ENCODE measurements at places on chromosomes 13 and 19.

DNA sequence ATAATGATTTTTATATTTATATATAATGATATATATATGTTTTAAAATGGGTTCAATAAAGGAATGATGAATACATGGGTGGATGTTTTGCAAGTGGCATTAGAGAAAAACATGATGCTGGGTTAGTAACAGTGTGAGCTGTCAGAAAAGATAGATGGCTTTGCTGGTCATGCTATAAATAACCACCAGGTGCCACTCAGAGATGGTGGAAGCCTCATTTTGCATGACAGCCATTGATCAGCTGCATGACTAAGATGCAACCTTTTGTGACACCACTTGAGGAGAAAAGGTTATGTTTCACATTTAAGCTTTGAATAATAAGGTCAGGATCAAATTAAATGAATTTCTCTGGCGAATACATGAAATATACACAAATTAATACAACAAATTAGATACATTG, 737.7 kb downstream of the PCDH9 start:
- no peak for DNase-seq

DNA sequence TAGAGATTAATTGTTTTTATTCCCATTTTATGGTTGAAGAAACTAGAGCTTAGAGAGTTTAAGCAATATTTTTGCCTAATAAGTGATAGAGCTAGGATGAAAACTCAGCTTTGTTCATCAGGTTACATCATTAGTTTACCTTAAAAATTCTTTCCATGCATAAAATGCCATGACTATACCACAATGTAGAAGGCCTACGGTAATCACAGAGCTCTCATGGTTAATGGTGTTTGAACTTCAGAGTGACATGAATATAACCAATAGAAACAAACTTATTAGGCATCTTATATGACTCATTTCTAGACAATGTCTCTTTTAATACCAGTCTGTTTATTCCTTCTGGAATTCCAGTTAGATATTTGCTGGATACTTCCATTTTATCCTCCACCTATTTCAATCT, 78.5 kb downstream of the FGF9 start:
- no peak for DNase-seq

GRCh38 chr19:14432791-14433553, at the start of gene PKN1:
TSS of gene PKN1 (plus strand) at chr19:14433306. CDS start at chr19:14433522, 216 bp downstream.
- no peak for DNase-seq

DNA sequence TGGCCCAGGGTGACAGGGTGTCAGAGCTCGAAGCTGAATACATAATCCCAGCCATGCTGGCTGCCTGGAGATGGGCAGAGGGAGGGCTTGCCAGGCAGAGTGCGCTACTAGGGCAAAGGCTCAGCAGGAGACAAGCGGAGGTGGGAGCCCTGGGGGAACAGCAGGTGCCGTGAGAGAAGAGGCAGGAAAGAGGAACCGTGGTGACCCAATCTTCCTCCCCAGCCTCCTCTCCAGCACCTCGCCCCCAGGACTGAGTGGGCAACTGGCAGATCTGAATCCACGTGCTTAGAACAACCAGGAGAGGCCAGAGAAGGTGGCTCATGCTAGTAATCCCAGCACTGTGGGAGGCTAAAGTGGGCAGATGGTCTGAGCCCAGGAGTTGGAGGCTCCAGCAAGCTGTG, 11.0 kb upstream of the CCL25 start:
- DNase-seq: no peak

GRCh38 chr19:42068756-42069571, 1.0 kb downstream of the GRIK5 start:
- DNase-seq: no peak

DNA sequence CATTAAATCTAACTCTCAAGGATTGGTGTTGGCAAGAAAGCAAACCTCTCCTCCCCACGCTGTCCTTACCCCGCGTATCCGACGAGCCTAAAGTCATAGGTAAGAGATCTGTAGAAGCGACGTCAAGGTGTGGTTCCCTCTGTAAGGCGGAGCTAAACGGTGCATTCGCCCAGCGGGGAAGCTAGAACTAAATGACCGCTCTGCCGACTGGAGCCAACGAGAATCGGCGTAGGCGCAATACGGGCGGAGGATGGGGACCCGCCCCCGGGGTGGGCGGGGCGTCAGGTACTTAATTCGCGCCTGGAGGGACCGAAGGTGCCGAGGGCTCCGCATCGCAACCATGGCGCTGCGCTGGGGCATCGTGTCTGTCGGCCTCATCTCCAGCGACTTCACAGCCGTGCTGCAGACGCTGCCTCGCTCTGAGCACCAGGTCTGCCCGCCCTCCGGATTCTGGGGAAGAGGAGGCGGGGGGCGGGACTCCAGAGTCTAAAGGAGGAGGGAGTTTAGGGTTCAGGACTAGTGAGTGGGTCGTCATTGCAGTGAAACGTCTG, at the start of gene DHDH:
TSS of gene DHDH (plus strand) at position 318 of the 551 bp plus-strand sequence. CDS start at position 341, 23 bp downstream.
- peak; percentile 27 for DNase-seq

- no peak for DNase-seq
These were observed 137.5 kb downstream of the FREM2 start for GRCh38 chr13:38824342-38824741.

- DNase-seq: no peak
These were observed 146.5 kb upstream of the SOX1 start for GRCh38 chr13:111920306-111920931.

DNA sequence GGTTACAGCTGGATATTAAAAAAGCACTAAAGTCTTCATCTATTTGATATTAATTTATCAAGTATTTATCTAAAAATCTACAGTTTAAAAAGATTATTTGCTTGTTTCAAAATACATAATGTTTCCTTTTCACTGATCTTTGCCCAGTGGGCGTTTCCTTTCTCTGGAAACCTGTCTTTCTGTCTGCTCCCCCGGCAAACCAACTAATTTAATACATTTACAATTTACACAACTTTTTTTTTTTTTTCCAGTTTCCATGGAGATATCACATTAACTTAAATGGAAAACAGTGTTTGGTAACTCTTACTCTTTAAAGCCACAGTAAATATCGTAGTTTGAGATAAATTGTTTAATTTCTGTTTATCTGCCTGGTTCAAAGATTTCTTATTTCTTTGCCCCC, 5.3 kb downstream of the GPC6 start:
- no peak for DNase-seq

- peak; percentile 86 for DNase-seq
These were observed 1.1 kb upstream of the KCTD15 start for GRCh38 chr19:33795370-33796163.

DNA sequence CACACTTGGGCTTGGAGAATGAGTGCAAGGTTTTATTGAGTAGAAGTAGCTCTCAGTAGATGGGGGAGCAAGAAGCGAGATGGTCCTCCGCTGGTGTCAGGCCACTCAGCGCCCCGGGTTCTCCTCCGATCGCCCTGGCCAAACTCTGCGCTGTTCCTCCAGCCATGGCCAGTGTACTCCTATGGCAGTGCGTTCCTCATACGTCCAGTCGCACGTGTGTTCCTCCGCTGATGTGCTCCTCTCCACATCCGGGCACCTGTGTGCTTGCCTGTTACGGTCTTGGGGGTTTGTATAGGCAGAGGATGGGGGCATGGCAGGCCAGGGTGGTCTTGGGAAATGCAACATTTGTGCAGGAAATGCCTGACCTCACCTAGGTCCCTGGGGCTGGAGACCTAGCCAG, 1899.4 kb downstream of the PCDH9 start:
- no peak for DNase-seq

- no peak for DNase-seq
These were observed 34.4 kb downstream of the DNAJC15 start for GRCh38 chr13:43057653-43058317.

- no peak for DNase-seq
These were observed 237.1 kb upstream of the ARGLU1 start for GRCh38 chr13:106804991-106805390.

GRCh38 chr13:30466841-30467252, 1.1 kb upstream of the HMGB1 start:
- no peak for DNase-seq

GRCh38 chr19:15245370-15246197, 13.3 kb upstream of the EPHX3 start:
- DNase-seq: no peak

GRCh38 chr13:47672245-47673008, 328.6 kb downstream of the SUCLA2 start:
- DNase-seq: no peak

GRCh38 chr19:12723641-12724426, at the start of gene TNPO2:
TSS of gene TNPO2 (minus strand) at chr19:12723932. CDS start at chr19:12720977, 2,955 bp downstream.
- peak; percentile 25 for DNase-seq

DNA sequence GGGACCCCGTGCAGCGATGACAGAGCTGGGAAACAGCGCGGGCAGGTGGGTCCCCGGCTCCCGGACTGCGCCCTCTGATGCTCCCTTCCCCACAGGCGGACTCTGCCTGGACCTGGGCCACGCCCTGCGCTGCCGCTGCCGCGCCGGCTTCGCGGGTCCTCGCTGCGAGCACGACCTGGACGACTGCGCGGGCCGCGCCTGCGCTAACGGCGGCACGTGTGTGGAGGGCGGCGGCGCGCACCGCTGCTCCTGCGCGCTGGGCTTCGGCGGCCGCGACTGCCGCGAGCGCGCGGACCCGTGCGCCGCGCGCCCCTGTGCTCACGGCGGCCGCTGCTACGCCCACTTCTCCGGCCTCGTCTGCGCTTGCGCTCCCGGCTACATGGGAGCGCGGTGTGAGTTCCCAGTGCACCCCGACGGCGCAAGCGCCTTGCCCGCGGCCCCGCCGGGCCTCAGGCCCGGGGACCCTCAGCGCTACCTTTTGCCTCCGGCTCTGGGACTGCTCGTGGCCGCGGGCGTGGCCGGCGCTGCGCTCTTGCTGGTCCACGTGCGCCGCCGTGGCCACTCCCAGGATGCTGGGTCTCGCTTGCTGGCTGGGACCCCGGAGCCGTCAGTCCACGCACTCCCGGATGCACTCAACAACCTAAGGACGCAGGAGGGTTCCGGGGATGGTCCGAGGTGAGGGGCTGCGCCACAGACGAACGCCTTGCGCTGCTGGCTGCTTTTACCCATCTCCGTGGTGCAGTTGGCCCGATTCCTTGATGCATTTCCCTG, 7.8 kb upstream of the SELENOV start:
- peak; percentile 41 for DNase-seq

GRCh38 chr13:33633701-33634545, 184.0 kb upstream of the RFC3 start:
- DNase-seq: no peak
